H9 (cell line): ENCODE measurements at places on chromosomes 12 and 14.

DNA sequence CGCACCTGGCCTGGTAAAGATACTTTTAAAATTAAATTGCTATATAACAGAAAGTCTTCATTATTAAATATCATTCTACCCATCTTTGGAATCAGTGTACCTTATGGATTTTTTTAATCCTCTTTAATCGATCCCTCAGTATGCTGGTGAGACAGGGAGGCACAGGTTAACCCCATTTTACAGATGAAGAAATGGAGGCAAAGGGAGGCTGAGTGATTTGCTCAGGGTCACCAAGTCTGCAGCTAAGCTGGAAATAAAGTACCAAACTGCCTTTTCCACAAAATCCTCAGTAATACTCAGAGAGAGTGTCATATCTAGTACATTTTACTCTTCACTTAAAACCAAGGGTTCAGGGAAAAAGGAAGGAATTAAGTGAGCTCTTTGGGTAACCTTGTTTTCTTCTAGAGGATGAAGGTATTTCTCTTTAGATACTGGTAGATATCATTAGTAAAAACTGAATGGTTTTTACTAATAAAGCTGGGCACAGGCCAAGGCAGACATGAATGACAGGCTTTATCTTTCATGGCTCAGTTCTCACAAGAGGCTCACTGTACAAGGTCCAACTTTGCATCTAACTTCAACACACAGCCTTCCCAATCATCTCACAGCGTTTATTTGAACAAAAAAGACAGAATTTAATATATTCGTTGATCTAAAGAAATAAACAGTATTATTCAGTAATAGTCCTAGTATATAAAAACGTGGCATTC is 35.3 kb upstream of the TTC7B start:
- no peak for DNase-seq

GRCh38 chr12:41619705-41620104 is 431.6 kb downstream of the PDZRN4 start:
- no peak for DNase-seq

DNA sequence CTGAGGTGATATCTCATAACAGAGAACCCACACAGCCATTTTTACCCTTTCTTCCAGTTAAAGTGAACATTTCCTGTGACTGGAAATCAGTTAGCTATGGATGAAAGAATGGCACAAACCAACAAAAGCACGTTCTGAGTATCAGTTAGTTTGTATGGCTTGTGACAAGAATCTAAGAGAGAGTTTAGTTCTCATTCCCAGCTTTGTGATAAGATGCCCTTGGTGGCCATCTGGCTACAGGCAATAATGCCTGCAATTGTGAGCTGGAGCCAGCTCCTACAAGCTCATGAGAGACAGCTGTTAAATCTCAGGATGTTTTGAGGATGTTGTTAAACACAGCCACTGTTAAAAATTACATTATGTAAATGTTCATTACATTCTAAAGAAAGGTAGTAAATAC is 122.0 kb upstream of the FRMD6 start:
- DNase-seq: no peak

GRCh38 chr12:113980537-113981337 is 14.6 kb upstream of the RBM19 start:
- peak; percentile 72 for DNase-seq

DNA sequence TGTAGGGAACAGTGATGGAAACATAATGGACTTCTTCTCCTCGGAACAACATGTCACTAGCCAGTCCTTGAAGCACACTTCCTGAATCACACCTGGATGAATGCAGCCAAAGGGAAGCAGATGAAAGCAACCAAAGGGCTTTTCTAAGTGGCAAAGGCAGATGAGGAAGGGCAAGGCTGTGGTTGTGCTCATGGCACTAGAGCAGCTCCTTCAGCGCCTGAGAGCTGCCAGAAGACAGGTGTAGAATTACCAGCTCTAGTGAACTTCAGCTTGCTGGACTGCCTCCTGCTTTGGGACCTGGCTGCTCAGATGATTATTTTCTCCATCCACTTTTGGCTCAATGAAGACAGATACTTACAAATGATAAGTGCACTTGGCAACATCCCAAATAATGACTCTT is 1372.1 kb upstream of the SEL1L start:
- DNase-seq: no peak

GRCh38 chr14:52711666-52712065 is 4.7 kb downstream of the PSMC6 start:
- no peak for DNase-seq

- DNase-seq: no peak
Measured at GRCh38 chr14:77205566-77205965, 24.0 kb downstream of the TMEM63C start.

DNA sequence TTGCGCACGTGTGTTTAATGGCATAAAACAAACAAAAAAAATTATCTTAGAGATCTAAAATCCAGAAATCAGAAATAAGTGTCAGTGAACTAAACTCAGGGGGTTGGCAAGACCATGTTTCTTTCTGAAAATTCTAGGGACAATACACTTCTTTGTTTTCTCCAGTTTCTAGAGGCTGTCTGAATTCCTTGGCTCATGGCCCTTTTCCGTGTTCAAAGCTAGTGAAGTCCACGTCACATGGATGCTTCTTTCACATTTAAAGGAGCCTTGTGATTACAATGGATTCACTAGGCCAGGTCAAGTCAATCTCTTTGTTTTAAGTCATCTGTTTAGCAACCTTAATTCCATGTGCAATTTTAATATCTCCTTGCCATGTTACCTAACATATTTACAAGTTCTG is 22.4 kb downstream of the SLCO1B3 start:
- no peak for DNase-seq

DNA sequence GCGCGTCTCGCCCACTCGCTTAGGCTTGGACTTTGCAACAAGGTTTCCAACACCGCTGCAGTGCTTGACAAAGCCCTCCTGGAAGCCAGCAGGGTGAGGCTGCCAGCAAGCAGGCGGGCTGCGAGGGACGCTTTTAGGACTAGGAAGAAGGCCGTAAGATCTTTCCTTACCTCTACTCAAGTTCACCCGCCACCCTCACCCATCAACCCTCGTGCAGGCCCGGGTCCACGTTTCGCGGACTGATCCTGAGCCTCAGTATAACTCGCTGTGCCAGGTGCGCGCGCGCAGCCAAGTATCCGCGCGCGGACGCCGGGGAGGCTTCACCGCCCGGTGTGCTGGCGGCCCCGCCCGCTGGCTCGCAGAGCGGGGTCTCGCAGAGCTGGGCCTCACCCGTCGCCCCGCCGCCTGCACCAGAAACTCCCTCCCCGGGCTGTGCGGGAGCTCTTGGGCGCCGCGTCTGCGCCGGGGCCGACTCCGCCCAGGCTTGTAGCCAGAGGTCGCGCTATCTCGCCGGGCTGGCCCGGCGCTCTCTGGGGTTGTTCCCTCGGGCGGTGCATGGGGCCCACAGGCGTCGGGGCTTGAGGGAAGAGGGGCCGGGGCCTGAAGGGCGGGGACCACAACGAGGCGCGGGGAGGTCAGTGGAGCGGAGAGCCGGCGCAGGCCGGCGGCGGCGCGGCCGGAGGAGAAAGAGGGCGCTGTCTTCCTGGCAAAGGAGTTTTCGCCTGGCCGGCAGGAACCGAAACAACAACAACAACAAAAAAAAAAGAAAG is 7.6 kb upstream of the SIX1 start:
- peak; percentile 78 for DNase-seq

DNA sequence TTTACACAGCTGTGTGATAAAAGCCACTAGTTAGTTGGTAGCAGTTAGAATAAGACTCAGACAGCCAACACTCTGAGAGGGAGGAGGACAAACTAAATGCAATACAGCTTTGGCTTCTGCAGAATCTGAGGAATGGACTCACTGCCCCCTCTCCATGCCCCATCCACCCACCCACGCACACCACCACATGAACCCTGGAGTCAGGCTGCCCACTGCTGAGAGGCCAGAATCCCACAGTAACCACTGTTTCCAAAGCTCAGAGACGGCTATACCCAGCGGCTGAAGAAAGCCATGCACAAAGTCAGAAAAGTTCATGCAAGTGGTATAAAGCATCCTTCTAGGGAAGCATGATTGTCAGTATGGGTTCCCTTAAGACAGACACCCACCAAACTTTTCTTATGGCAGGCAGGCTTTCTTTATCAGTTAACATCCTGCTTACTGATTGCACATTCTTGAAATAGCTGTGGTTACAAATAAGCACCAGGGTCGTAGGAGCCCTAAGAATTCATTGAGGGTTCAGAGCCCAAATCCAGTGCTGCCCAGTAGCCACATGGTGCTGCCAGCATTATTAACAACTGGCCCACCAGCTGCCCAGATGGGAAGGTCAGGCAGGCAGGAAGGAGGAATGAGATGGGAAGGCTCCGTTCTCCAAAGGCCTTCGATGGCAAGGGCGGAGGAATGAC is 61.5 kb downstream of the NT5DC3 start:
- DNase-seq: no peak

- DNase-seq: no peak
Measured at GRCh38 chr14:36859119-36859518, 197.5 kb downstream of the PAX9 start.

- no peak for DNase-seq
Measured at GRCh38 chr12:76571256-76571655, 11.7 kb upstream of the OSBPL8 start.

- peak; percentile 94 for DNase-seq
Measured at GRCh38 chr12:32501835-32502333, 102.5 kb downstream of the FGD4 start.

- DNase-seq: no peak
Measured at GRCh38 chr12:104565606-104566243, 109.0 kb downstream of the CHST11 start.

DNA sequence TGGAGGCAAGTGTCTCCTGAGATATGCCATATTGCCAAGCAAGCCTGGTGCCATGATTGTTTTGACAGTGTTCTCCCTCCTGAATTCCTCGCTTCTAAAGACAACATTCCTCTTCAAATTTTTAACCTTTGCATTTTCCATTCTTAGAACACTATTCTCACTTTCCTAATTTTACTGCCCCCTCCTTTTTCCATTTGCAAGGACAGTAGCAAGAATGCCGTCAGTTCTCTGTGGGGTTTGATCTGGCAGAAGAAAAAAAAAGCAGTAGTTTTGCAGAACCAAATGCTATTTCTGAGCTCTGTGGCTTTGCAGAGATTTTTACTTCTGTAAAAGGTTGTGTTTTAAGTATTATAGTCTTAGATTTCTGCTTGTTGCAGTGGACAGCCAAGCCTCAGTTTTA is 295.2 kb downstream of the NUAK1 start:
- DNase-seq: no peak

DNA sequence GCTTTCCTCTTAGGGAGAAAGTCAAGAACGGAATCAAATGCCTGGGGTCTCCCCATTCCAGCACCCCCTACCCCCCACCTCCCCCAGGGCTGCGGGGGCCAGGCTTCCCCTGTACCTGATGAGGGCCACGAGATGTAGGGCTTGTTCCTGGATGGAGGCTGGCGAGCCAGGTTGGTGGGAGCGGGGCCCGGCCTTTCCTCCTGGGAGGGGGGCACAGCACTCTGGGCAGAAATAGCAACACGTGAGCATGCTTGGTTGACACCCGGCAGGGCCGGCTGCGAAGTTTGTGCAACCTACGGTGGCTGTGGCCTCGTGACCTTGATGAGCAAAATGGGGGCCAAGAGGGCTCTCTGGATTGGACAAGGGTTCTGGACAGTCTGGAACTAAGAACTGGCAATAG is 15.7 kb downstream of the AMN start:
- peak; percentile 8 for DNase-seq

DNA sequence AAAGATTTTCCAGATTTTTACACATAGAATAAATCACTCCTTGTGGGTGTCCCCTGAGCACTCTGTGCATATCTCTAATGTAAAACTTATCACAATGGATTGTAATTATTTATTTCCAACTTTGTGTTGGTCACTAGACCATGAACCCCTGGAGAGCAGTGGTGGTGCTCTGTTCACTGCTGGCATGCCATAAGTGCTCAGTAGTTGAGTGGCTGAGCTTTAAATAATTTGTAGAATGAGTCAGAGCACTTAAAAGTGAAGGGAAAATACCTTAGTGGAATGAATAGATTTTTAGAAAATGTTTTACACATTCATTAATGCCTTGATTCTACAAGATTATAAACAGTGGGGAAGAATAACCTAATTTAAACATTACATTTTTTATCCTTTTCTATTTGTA is 6.3 kb downstream of the MGAT4C start:
- no peak for DNase-seq
